ENCODE measurements at places on chromosomes 13 and 19. TPM values are rescaled to one million over a fixed set of nuclear protein-coding genes. Genes with fewer than 3 reads are reported as not detected.

F7 gene
- 0.24 TPM for total RNA-seq

PRSS57 gene
- not detected for total RNA-seq

DNA sequence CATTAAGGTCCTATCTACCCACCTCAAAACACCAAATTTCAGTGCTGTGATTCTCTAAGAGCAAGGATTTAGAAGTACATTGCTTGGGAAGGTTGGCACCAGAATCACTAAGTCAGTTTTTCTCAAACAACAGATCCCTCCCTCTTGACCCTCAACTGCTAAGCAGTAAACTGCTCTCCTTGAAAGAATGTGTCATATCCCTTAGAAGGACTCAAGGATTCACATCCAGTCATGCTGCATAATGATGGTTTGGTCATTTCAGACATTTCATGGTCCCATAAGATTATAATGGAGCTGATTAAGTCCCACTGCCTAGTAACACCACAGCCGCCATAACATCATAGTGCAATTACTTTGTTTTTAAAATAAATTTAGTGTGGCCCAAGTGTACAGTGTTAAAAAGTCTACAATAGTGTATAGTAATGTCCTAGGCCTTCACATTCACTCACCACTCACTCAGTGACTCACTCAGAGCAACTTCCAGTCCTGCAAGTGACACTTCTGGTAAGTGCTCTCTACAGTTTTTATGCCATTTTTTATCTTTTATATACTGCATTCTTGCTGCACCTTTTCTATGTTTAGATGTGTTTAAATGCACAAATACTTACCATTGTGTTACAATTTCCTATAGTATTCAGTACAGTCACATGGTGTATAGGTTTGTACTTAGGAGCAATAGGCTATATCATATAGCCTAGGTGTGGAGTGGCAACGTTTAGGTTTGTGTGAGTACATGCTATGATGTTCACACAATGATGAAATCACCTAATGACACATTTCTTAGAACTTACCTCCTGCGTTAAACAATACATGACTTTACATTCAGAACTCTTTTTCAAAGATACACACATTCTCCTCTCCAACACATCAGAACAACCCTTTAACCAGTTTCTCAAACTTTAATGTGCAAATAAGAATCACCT is 15.7 kb upstream of the CCDC169 start:
- H3K4me1 ChIP-seq = peaks cover 21% of the 10 kb centered on the region
- no peak overlapping the region for H3K4me3 ChIP-seq
- DNase-seq = no peak
- H3K27ac ChIP-seq = no peak overlapping the region

DNA sequence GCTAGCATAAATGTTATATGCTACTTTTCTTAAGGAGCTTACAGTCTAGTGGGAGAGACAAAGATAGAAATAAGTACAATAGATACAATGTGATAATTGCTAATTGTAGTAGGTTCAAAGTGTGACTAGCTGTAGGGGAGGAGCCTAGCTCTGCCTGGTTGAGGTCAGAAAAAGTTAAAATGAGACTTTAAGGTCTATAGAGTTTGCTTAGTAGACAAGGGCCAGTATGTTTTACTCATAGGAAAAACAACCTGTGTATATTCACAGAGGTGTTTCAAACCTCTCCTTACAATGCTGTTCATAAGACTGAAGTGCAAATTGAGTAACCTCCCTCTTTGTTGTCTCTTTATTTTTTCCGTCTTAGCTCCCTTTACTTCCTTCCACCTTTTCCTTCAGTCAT is 56.1 kb downstream of the PDS5B start:
- no peak overlapping the region for H3K4me3 ChIP-seq
- DNase-seq = no peak
- no peaks in the 10 kb centered on the region for H3K27me3 ChIP-seq
- no peak overlapping the region for H3K27ac ChIP-seq

DNA sequence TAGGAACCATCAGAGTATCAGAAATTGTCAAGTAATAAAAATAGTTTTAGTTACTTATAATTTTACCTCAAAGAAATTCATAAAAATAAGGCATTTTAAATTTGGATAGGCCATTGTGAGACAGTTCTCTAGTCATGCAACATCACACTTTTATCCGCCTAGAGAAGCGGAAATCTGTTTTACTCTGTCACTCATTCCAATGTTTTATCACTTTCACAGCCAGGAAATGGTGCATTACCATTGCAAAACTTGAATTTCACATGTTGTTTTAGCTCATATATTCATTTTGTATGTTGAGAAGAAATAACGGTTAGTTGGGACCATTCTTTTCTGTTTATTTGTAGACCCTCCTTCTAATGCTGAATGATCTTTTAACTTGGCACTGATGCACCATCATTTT is 427.2 kb downstream of the GPC6 start:
- no peaks in the 10 kb centered on the region for H3K27me3 ChIP-seq
- H3K4me1 ChIP-seq = no peaks in the 10 kb centered on the region
- no peak overlapping the region for H3K27ac ChIP-seq
- H3K4me3 ChIP-seq = no peak overlapping the region
- H3K36me3 ChIP-seq = no peaks in the 10 kb centered on the region

- no peaks in the 10 kb centered on the region for H3K27me3 ChIP-seq
- H3K4me3 ChIP-seq = no peak overlapping the region
- H3K36me3 ChIP-seq = no peaks in the 10 kb centered on the region
- H3K27ac ChIP-seq = no peak overlapping the region
- DNase-seq = peak; percentile 20
These were observed 314.3 kb upstream of the ARGLU1 start for GRCh38 chr13:106882246-106882645.
